ENCODE measurements at places on chromosomes 7 and 10.

DNA sequence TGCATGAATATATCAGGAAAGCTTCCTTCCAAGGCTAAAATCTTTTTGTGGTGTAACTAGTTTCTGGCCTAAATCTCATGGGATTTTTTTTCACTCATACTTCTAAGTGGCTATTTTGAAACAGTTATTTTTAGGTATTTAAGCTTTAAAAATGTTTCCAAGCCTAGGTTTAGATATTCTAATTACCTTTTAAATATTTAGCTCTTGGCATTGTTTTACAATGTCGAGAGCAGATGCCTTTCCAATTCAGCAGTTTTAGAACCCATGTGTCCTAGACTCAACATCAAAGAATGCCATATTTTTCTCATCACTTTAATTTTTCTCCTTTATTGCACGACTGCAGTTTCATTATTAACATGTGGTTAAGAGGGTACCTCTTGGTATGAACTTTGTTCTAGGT is 27.1 kb upstream of the STOX1 start:
- no peaks in the 10 kb centered on the region for H3K4me1 ChIP-seq
- no peak overlapping the region for H3K4me3 ChIP-seq
- peaks cover 10% of the 10 kb centered on the region for H3K36me3 ChIP-seq
- H3K27ac ChIP-seq: no peak overlapping the region
- H3K27me3 ChIP-seq: no peaks in the 10 kb centered on the region

GRCh38 chr10:125002047-125002422 is 60.1 kb downstream of the ZRANB1 start:
- peaks cover 20% of the 10 kb centered on the region for H3K36me3 ChIP-seq
- H3K4me1 ChIP-seq: no peaks in the 10 kb centered on the region
- H3K4me3 ChIP-seq: no peak overlapping the region
- DNase-seq: no peak
- H3K27me3 ChIP-seq: no peaks in the 10 kb centered on the region

GRCh38 chr7:12764458-12764891 is 77.0 kb downstream of the ARL4A start:
- no peak overlapping the region for H3K27ac ChIP-seq
- H3K27me3 ChIP-seq: no peaks in the 10 kb centered on the region
- DNase-seq: peak; percentile 12
- H3K4me1 ChIP-seq: no peaks in the 10 kb centered on the region
- no peaks in the 10 kb centered on the region for H3K36me3 ChIP-seq
- no peak overlapping the region for H3K4me3 ChIP-seq

- no peak overlapping the region for H3K4me3 ChIP-seq
- no peaks in the 10 kb centered on the region for H3K4me1 ChIP-seq
- no peak for DNase-seq
- no peaks in the 10 kb centered on the region for H3K27me3 ChIP-seq
- no peak overlapping the region for H3K27ac ChIP-seq
Measured at GRCh38 chr7:151993977-151994676, 31.3 kb upstream of the GALNT11 start.

DNA sequence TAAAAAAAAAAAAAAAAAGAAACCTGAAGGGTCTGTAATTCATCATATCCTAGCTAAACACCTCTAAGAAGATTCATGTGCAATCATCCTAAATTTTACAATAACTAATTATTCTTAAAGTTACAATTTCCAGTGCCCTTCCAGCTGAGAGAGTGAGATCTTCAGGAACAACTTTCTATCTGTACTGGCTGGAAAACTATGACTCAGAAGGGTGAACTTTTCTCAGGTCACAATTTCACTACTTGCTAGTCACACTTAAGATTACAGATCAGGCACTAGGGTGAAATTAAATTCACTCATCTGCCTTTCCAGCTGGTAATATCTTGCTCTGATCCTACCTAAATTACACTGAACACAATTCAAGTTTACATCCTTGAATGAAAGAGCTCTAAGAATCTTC is 158.8 kb downstream of the ANK3 start:
- DNase-seq: peak; percentile 46
- no peak overlapping the region for H3K4me3 ChIP-seq
- no peaks in the 10 kb centered on the region for H3K27me3 ChIP-seq
- H3K27ac ChIP-seq: no peak overlapping the region
- no peaks in the 10 kb centered on the region for H3K4me1 ChIP-seq

GRCh38 chr7:54680377-54681005 is 78.5 kb downstream of the SEC61G start:
- no peak overlapping the region for H3K4me3 ChIP-seq
- no peaks in the 10 kb centered on the region for H3K4me1 ChIP-seq
- H3K36me3 ChIP-seq: no peaks in the 10 kb centered on the region
- no peak for DNase-seq
- no peak overlapping the region for H3K27ac ChIP-seq
- no peaks in the 10 kb centered on the region for H3K27me3 ChIP-seq

GRCh38 chr10:63219749-63220148 is 86.6 kb downstream of the NRBF2 start:
- H3K4me3 ChIP-seq: no peak overlapping the region
- H3K27me3 ChIP-seq: no peaks in the 10 kb centered on the region
- H3K27ac ChIP-seq: peak overlapping the region; percentile 62

GRCh38 chr7:43141091-43141490 is 28.6 kb downstream of the HECW1 start:
- no peaks in the 10 kb centered on the region for H3K4me1 ChIP-seq
- H3K27me3 ChIP-seq: no peaks in the 10 kb centered on the region
- no peak for DNase-seq
- no peak overlapping the region for H3K4me3 ChIP-seq
- no peaks in the 10 kb centered on the region for H3K36me3 ChIP-seq

GRCh38 chr10:33917069-33917780 is 582.8 kb upstream of the NRP1 start:
- DNase-seq: no peak
- no peaks in the 10 kb centered on the region for H3K4me1 ChIP-seq
- no peak overlapping the region for H3K4me3 ChIP-seq
- H3K27ac ChIP-seq: no peak overlapping the region
- no peaks in the 10 kb centered on the region for H3K36me3 ChIP-seq

DNA sequence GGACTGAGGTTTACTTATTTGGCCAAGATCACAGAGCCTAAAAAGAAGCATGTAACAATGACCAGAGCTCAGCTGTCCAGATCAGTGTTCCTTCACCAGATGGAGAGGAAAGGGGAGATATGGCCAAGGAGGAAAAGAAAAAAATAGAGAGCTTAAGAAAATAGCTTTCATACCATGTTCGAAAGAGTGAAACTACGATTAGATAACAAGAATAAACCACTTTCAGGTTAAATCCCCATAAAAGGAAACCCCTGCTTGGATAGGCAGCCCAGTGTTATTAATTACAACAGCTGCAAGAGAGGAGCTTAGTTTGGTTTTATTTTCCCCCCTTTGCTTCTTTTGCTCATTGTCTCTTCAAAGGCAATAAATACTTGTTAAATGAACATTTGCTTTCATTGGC is 160.8 kb downstream of the ZNF438 start:
- no peak for DNase-seq
- H3K4me3 ChIP-seq: no peak overlapping the region
- no peaks in the 10 kb centered on the region for H3K27me3 ChIP-seq
- H3K4me1 ChIP-seq: peaks cover 5% of the 10 kb centered on the region
- no peaks in the 10 kb centered on the region for H3K36me3 ChIP-seq
- H3K27ac ChIP-seq: no peak overlapping the region

GRCh38 chr10:102675666-102676533 is 31.6 kb downstream of the TRIM8 start:
- DNase-seq: peak; percentile 95
- no peaks in the 10 kb centered on the region for H3K36me3 ChIP-seq
- peaks cover 80% of the 10 kb centered on the region for H3K4me1 ChIP-seq
- H3K27ac ChIP-seq: peak overlapping the region; percentile 89
- H3K4me3 ChIP-seq: no peak overlapping the region
- no peaks in the 10 kb centered on the region for H3K27me3 ChIP-seq

DNA sequence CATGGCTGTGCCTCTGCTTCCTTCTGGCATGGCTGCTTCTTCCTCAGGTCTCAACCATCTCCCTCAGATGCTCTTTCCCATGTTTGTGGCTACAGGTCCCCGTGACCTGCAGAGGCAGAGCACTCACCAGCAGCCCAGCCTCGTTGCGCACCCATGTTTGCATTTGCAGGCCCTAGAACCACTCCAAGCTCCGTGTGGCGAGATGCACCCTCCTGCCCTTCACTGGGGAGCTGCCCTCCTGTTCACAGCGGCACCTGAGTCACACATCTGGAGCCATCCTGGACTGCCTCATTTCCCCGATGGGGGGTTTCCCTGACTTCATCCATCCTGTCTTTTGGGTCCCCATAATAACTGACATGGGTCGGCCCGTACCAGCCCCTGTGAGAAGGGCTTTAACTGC is 35.9 kb downstream of the EGFR start:
- no peak overlapping the region for H3K27ac ChIP-seq
- no peaks in the 10 kb centered on the region for H3K4me1 ChIP-seq
- no peak overlapping the region for H3K4me3 ChIP-seq
- H3K36me3 ChIP-seq: no peaks in the 10 kb centered on the region
- DNase-seq: no peak
- no peaks in the 10 kb centered on the region for H3K27me3 ChIP-seq

DNA sequence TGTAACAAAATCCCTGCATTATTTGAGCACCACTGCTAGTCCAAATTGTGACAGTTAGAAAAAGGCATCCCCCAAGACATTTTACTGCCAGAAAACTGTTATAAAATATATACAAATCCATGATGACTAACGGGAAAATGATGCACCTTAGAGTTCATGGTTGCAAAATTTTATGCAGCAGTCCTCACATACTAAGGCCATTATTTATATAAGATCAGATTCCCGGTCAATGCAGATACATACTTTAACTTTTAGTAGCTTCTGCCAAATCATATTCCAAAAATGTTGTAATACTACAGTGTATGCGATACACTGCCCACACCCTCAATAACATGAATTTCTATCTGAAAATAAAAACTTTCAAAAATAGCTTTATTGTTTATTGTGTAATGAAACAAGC is 239.9 kb upstream of the ZNF32 start:
- no peak overlapping the region for H3K27ac ChIP-seq
- peaks cover 6% of the 10 kb centered on the region for H3K4me1 ChIP-seq
- no peaks in the 10 kb centered on the region for H3K27me3 ChIP-seq
- peak; percentile 77 for DNase-seq
- no peaks in the 10 kb centered on the region for H3K36me3 ChIP-seq

- peak; percentile 29 for DNase-seq
- H3K27ac ChIP-seq: no peak overlapping the region
Measured at GRCh38 chr7:107613948-107614347, 33.9 kb downstream of the BCAP29 start.

- no peak overlapping the region for H3K4me3 ChIP-seq
- no peak overlapping the region for H3K27ac ChIP-seq
- H3K27me3 ChIP-seq: peaks cover 18% of the 10 kb centered on the region
- H3K4me1 ChIP-seq: no peaks in the 10 kb centered on the region
- no peaks in the 10 kb centered on the region for H3K36me3 ChIP-seq
- no peak for DNase-seq
Measured at GRCh38 chr7:155789001-155789725, 23.1 kb downstream of the SHH start.

DNA sequence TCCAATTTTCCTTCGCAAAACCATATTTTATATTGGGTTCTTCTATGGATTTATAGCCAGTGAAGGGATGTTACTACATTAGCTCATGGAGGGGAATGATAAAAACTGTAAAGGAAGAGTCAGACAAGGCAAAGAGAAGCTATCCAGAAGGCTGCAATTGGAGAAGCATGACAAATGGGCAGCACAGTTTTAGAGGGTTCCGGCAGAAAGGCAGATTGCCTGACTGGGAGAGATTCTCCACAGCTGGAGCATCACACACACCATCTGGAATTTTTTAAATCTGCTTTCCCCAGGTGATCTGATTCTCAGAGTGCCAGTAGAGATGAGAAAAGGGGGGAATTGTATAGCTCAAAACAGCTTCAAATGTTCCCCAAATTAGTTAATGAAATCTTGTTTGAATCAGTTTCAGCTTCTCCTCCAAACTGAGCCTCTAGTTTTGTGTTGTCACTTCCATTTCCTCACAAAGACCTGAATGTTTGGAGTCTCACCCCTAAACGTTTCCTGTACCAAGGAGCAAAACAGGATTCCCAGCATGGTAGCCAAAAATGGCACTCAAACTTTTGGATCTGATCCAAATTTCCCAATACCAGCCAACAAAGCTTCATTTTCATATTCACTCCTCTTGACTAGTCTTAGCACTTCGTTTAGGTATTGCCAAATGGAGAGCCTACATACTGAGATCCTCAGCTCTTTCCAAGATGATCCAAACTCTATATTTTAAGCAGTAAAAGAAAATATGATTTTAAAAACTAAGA is 177.5 kb downstream of the HPSE2 start:
- H3K4me3 ChIP-seq: no peak overlapping the region
- H3K27ac ChIP-seq: no peak overlapping the region
- no peaks in the 10 kb centered on the region for H3K27me3 ChIP-seq

DNA sequence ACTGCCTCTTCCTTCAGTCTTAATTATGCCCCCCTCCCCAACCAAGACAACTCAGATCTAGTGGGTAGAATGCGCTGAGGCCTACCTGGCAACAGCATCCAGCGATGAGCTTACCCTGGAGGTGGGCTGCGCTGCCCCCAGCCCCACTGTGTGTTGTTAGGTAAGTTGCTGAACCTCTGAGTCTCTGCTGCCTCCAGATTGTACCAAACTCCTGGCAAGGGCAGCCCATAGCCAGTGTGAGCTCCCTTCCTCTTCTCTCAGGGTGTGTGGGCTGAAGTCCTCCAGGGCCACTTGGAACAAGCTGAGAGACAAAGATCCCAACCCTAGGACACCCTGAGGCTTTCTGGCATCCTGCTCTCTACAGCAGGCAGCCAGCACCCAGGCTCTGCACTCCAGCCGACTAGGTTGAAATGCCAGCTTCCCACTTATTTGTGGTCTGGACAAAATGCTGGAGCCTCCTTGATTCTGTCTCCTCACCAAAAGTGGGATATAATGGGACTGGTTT is 135.3 kb downstream of the ARHGAP22 start:
- no peaks in the 10 kb centered on the region for H3K36me3 ChIP-seq
- no peak overlapping the region for H3K4me3 ChIP-seq
- peaks cover 13% of the 10 kb centered on the region for H3K27me3 ChIP-seq
- H3K4me1 ChIP-seq: peaks cover 23% of the 10 kb centered on the region

DNA sequence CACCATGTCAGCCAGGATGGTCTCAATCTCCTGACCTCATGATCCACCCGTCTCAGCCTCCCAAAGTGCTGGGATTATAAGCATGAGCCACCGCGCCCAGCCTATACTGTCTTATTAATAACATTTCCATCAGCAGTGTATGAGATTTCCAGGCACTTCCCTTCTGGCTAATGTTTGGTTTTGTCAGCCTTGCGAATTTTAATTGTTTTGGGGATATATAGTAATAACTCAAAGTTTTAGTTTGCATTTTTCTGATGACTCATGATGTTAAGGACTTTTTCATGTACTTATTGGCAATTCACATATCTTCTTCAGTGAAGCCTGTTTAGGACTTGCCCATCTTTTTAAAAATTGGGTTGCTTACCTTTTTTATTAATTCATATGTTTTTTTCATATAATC is 76.0 kb downstream of the TMEM270 start:
- H3K4me3 ChIP-seq: no peak overlapping the region
- H3K27ac ChIP-seq: no peak overlapping the region
- DNase-seq: no peak
- no peaks in the 10 kb centered on the region for H3K27me3 ChIP-seq
- H3K4me1 ChIP-seq: no peaks in the 10 kb centered on the region
- H3K36me3 ChIP-seq: no peaks in the 10 kb centered on the region

- no peak overlapping the region for H3K4me3 ChIP-seq
- no peaks in the 10 kb centered on the region for H3K27me3 ChIP-seq
- DNase-seq: no peak
- H3K4me1 ChIP-seq: peaks cover 4% of the 10 kb centered on the region
Measured at GRCh38 chr7:127953423-127954356, 77.5 kb downstream of the LRRC4 start.
